ENCODE measurements at places on chromosomes 2 and 18. TPM values are rescaled to one million over a fixed set of nuclear protein-coding genes. Genes with fewer than 3 reads are reported as not detected.

The TCF23 gene
- total RNA-seq = not detected

The PRKAG3 gene
- not detected for total RNA-seq

The CAPN14 gene
- total RNA-seq = 0.13 TPM

GRCh38 chr2:120277505-120278205, 25.0 kb downstream of the RALB start:
- DNase-seq = no peak
- H3K27me3 ChIP-seq = peaks cover 5% of the 10 kb centered on the region
- peaks cover 57% of the 10 kb centered on the region for H3K36me3 ChIP-seq
- H3K4me3 ChIP-seq = no peak overlapping the region
- H3K27ac ChIP-seq = no peak overlapping the region
